ENCODE measurements at places on chromosomes 7 and 10.

DNA sequence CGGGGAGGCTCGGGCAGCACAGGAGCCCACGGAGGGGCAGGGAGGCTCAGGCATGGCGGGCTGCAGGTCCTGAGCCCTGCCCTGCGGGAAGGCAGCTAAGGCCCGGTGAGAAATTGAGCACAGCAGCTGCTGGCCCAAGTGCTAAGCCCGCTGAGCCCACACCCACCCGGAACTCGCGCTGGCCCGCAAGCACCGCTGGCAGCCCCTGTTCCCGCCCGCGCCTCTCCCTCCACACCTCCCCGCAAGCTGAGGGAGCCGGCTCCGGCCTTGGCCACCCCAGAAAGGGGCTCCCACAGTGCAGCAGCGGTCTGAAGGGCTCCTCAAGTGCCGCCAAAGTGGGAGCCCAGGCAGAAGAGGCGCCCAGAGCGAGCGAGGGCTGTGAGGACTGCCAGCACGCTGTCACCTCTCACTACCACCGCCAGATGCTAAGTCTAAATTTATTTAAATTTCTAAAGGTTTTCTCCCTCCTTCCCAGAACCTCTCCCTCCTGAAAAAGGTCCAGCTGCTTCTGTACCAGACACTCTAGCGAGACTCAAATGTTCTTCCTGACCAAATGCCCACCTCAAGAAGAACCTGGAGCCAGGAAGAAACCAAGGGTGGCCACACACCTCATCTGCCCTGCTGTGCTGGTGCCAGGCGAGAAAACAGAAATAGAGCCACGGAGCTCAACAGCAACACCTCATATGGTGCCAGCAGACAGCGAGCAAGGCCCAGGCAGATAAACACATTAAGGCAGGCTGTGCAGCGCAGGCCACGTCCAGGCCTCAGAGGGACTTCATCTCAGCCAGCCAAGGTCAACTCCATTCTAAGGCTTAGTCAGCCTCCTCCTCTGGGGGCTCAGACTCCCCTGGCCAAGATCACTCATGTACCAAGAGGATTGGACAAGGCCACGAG, 47.0 kb downstream of the KCNMA1 start:
- DNase-seq, result no peak

DNA sequence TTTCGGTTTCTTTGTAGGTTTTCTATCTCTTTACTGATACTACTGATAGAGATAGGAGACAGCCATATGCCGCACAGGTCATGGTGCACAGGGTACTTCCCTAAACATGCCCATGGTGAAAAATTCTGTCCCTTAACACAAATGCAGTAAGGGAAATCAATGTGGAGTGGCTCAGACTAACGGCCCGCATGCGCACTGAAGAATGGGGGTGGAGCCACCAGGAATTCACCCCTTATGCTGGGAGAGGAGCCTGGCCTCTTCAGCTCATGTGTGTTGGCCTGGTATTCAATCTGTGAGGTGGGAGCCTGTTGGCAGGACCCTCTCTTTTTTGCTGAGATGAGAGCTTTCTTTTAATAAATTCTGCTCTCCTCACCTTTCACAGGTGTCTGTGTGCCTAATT, 8.4 kb upstream of the URGCP start:
- DNase-seq, result no peak

GRCh38 chr10:132539894-132540293, 2.3 kb downstream of the INPP5A start:
- no peak for DNase-seq

DNA sequence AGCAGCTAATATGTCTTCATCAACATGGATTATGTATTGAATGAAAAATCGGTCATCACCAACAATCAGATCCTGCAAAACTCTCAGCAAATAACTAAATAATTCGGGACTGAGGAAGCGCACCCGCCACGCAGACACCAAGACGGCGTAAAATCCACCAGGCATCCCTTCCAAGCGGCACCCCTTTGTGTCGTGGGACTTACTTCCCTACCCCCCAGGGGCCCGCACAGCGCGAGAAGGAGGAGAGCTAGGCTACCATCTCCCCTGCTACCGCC, 721 bp downstream of the ARL3 start:
- no peak for DNase-seq

DNA sequence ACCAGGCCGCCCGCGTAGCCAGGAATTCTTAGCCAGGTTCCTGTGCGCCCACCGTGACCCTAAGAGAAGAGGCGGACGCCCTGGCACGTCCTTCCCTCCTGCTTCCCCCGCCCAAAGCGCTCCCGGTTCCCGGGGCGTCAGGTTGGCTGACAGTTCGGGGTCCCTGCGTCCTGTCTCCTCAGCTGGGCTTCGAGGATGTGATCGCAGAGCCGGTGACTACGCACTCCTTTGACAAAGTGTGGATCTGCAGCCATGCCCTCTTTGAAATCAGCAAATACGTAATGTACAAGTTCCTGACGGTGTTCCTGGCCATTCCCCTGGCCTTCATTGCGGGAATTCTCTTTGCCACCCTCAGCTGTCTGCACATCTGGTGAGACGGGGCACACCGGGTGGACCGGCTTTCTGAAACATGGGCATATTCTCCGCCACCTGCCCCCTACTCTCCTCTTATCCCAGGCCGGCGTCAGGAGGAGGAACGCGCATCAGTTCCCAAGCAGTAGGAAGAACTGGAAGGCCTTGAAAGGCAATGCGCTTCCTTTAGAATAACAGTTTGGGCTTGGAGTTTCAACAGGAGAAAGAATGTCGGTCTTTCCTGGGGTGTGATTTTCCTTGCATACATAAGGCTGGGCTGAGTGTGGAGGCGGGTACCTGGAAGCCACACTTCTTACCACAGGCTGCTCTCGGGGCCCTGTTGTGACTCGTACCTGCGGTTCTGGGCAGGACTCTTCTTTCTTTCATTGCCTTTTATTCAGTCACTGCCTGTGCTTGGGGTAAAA, 728 bp downstream of the CAV2 start:
- no peak for DNase-seq
